ENCODE measurements at places on chromosomes 4 and X. TPM values are rescaled to one million over a fixed set of nuclear protein-coding genes. Genes with fewer than 3 reads are reported as not detected.
A peak's percentile ranks its signal among the peaks of the same experiment; 100 is the strongest.

GRCh38 chr4:148029781-148030180, 297.9 kb downstream of the ARHGAP10 start:
- no peaks in the 10 kb centered on the region for H3K36me3 ChIP-seq
- DNase-seq = no peak
- no peak overlapping the region for H3K4me3 ChIP-seq
- H3K27me3 ChIP-seq = no peaks in the 10 kb centered on the region

DNA sequence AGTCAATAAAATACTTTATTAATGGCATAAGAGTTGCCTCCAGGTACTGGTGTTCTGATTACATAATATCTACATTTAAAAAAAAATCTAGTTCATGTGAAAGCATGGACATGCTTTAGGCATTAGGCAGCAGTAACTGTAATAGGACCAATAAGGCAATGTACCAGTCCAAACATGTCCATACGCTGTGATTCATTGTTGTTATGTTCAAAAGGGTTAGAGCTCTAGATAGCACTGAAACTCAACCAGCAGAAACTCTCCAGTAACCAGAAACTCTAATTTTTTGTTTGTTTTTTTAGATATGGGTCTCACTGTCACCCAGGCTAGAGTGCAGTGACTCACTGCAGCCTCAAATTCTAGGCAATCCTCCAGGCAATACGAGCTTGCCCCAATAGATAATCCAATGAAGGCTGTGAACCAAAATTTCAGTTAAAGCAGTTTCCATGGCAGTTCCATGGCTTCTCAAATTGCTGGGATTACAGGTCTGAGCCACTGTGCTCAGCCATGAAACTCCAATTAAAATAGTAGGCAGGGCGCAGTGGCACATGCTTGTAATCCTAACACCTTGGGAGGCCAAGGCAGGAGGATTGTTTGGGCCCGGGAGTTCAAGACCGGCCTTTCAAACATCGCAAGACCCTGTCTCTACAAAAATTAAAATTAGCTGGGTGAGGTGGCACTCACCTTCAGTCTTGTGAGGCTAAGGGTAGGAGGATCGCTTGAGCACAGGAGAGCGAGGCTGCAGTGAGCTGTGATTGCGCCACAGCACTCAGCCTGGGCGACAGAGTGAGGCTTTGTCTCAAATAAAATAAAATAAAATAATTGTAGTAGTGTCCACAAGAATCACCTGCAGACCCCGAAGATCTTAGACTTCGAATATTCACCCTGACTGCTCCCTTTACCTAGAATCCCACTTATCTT, 36.3 kb downstream of the MGARP start:
- H3K27me3 ChIP-seq = no peaks in the 10 kb centered on the region
- H3K27ac ChIP-seq = no peak overlapping the region
- no peak for DNase-seq
- H3K36me3 ChIP-seq = no peaks in the 10 kb centered on the region

- H3K27me3 ChIP-seq = no peaks in the 10 kb centered on the region
- H3K4me3 ChIP-seq = no peak overlapping the region
- H3K4me1 ChIP-seq = no peaks in the 10 kb centered on the region
- DNase-seq = no peak
- peaks cover 38% of the 10 kb centered on the region for H3K36me3 ChIP-seq
Observed at GRCh38 chrX:307261-308111, 11.1 kb downstream of the GTPBP6 start.

The NEIL3 gene
- 0.15 TPM for total RNA-seq

The ARSD gene
- 3.2 TPM for total RNA-seq

GRCh38 chrX:78106651-78106986, 2.6 kb downstream of the PGK1 start:
- peak overlapping the region; percentile 62 for H3K4me3 ChIP-seq
- peaks cover 49% of the 10 kb centered on the region for H3K4me1 ChIP-seq
- H3K36me3 ChIP-seq = peaks cover 12% of the 10 kb centered on the region
- H3K27ac ChIP-seq = peak overlapping the region; percentile 86
- no peak for DNase-seq

DNA sequence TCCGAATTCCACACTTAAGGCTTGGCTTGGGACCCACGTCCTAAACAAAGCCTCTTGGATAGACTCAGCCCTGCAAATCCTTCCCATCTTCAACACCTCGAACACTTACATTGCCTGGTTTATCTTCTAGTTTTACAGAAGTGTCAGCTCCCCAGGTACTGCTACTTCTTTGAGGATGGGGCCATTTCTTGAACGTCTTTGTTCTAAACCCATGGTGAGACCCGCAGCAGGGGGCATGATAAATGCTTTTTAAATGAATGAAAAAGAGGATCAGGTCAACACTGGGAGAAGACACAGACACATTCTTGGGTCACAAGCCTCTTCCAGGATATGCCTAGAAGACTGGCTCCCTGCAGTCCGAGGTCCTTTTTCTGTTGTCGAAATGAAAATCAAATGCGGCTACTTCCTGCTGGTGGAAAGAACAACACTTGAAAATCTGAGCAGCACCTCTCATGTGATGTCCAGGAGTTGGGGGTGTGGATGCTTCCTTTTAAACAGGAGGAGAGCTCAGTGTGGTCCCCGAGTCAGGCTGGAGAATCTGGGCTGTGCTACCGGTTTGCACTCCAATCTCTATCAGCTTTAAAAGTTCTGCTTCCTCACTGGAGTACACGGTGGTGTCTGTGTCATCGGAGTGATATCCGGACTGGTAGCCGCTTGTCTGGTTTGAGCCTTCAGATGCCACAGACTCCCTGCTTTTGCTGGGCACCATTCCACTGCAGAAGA, 45.8 kb downstream of the KDR start:
- no peaks in the 10 kb centered on the region for H3K4me1 ChIP-seq
- H3K36me3 ChIP-seq = no peaks in the 10 kb centered on the region
- no peak overlapping the region for H3K4me3 ChIP-seq
- H3K27me3 ChIP-seq = no peaks in the 10 kb centered on the region

DNA sequence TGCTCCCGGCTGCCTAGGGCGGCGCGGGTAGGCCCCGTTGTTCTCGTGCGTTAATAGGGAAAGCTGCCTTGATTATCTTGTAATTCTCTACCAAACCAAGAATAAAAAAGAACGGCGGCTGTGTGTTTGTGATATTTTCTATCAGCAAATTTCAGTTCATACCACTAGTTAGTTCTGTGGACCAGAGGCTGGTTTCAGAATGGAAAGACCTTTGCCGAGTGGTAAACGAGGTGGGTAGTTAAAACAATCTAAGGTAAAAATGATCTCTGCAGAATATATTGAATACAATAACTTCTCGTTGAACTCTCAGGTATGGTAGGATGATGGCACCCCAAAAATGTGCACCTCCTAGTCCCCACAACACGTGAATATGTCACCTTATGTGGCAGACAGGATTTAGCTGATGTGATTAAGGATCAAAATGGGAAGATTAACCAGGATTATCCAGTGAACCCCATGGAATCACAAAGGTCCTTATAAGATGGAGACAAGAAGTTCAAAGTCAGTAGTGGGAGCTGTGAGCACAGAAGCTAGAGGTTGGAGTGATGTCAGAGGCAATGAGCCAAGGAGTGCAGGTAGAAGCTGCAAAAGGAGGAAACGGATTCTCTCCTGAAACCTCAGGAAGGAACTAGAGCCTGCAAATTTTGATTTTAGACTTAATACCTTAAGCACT, 574 bp upstream of the CFAP97 start:
- H3K4me1 ChIP-seq = peaks cover 53% of the 10 kb centered on the region
- DNase-seq = peak; percentile 38
- peak overlapping the region; percentile 40 for H3K4me3 ChIP-seq
- no peaks in the 10 kb centered on the region for H3K36me3 ChIP-seq

DNA sequence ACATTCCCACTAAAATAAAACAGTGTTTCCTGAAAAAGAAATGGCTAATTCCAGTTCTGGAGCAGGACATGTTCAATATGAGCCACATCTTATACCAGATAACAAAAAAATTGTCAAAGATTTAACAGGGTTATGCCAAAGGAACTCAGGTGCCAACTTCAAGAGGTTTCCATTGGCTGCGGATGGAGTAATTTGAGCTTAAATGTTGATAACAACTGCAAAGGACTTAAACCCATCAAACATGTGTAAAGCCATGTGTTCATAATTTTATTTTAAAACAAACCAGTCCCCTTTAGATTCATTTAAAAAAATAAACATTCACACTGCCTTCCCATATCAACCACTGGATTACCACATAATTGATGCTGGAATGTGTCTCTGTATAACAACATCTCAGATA, 156.4 kb upstream of the PCDH18 start:
- H3K4me3 ChIP-seq = no peak overlapping the region
- no peaks in the 10 kb centered on the region for H3K27me3 ChIP-seq
- no peak for DNase-seq
- H3K36me3 ChIP-seq = no peaks in the 10 kb centered on the region

DNA sequence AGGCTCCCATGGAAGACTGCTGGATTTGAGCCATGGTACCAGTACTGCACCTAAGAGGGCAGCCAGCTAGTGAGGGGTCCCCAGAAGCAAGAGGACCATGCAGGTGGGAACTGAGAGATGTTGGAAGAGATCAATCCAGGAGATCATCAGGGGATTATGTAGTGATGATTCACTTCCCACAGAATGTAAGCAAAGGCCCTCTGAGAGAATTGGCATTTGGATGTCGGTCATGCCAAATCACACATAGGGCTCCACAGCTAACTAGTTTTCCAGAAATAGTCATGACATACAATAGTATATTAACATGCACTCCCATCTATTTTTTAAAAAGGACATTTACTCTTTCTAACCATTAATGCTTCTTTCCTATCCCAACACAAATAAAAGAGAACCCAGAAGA, 112.5 kb downstream of the RASGEF1B start:
- H3K27me3 ChIP-seq = no peaks in the 10 kb centered on the region
- DNase-seq = no peak
- H3K36me3 ChIP-seq = no peaks in the 10 kb centered on the region
- no peak overlapping the region for H3K27ac ChIP-seq
- no peaks in the 10 kb centered on the region for H3K4me1 ChIP-seq

GRCh38 chr4:62135565-62136156, 935.5 kb downstream of the ADGRL3 start:
- DNase-seq = no peak
- H3K27ac ChIP-seq = no peak overlapping the region
- no peaks in the 10 kb centered on the region for H3K4me1 ChIP-seq
- H3K36me3 ChIP-seq = no peaks in the 10 kb centered on the region
- H3K4me3 ChIP-seq = no peak overlapping the region
- no peaks in the 10 kb centered on the region for H3K27me3 ChIP-seq

The CSAG1 gene
- total RNA-seq = not detected

GRCh38 chrX:146264763-146265375, 447.2 kb downstream of the SLITRK2 start:
- no peaks in the 10 kb centered on the region for H3K4me1 ChIP-seq
- H3K4me3 ChIP-seq = no peak overlapping the region
- H3K36me3 ChIP-seq = no peaks in the 10 kb centered on the region
- no peak for DNase-seq
- H3K27ac ChIP-seq = no peak overlapping the region

DNA sequence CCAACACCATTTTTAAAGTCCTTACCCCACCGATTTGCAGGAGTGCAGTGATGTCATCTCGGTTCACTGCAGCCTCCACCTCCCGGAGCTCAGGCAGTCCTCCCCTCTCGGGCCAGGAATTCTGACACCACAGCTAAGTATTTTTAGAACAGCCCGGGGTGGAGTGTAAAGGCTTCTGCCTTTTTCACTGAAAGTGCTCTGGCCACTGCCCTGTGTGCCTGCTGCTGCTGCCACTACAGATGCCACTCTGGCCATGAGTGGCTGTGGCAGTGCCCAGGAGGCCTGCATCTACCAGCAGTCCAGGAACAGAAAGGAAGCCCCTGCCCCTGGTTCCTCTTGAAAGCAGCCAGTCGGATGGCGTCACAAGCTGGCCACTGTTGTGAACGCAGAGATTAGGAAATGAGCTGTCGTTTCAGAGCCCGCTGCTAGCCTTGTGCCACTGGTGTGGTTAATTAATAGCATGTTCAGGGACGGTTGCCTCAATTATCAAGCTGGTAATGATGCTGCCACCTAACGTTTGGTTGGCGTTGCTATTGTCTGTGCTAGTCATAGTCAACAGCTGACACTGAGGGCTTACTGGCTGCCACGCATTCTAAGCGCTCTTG, 23.6 kb upstream of the TBC1D14 start:
- no peaks in the 10 kb centered on the region for H3K4me1 ChIP-seq
- H3K27me3 ChIP-seq = no peaks in the 10 kb centered on the region
- DNase-seq = no peak
- peaks cover 10% of the 10 kb centered on the region for H3K36me3 ChIP-seq
- H3K4me3 ChIP-seq = no peak overlapping the region

The MAGED4 gene
- 17.1 TPM for total RNA-seq
